NCI-H1694 treated with DMSO at 0.1 percent for 48 hours (cell line): ENCODE measurements at places on chromosomes 12 and 14.

DNA sequence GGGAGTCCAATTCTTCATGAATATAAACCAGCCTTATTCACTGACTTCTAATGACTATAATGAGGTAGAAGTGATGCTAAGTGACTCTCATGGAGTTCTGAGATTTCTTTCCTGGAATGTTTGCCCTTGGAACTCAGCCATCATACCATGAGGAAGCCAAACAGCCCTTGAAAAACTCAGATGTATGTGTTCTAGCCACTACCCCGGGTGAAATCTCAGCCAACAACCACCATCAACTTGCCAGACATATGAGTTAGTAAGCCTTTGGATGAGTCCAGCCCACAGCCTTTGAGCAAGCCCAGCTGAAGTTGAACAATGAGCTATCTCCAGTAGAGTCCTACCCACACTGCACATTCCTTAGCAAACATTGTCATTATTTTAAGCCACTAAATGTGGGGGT lies 149.5 kb downstream of the SLC6A15 start:
- DNase-seq: no peak

DNA sequence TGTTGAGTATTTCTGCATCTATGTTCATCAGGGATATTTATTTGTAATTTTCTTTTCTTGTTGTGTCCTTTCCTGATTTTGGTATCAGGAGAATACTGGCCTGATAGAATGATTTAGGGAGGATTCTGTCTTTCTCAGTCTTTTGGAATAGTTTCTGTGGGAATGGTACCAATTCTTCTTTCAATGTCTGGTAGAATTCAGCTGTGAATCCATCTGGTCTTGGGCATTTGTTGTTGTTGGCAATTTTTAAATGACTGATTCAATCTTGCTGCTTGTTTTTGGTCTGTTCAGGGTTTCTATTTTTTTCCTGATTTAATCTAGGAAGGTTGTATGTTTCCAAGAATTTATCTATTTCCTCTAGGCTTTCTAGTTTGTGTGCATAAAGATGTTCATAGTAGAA lies 170.9 kb upstream of the PDE3A start:
- no peak for DNase-seq

DNA sequence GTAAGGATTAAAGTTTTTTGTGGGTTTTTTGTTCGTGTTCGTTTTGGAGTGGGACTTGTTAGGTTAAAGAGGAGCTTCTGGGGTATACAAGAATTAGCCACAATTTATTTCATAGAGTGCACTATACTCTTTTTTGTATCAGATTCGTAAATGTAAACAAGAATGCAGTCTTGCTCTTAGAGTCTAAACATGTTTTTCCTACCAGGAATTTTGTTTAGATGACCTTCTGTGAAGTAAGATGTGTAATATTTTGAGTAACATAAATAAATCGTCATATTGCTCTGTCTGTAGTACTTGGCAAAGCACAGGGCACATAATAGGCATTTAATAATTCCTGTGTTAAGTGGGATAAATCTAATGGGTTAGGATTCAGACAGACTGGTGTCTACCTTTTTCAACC lies 9.6 kb downstream of the CNOT2 start:
- no peak for DNase-seq

GRCh38 chr12:124605150-124605882 lies 37.9 kb upstream of the NCOR2 start:
- no peak for DNase-seq

DNA sequence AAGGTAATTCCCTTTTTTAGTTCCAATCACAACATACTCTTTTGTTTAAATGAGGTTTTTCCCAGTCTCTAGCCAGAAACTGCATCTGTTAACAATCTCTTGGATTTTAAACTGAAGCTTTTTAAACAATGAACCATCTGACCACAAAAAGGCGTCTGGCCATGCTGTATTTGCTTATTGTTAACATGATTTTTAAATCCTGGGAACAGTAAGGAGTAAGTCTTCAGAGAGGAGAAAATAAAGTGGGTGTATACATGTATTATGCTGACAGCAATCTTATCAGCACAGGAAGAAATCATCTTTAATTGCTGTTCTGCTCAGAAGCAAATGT lies 106.2 kb downstream of the DAAM1 start:
- no peak for DNase-seq

DNA sequence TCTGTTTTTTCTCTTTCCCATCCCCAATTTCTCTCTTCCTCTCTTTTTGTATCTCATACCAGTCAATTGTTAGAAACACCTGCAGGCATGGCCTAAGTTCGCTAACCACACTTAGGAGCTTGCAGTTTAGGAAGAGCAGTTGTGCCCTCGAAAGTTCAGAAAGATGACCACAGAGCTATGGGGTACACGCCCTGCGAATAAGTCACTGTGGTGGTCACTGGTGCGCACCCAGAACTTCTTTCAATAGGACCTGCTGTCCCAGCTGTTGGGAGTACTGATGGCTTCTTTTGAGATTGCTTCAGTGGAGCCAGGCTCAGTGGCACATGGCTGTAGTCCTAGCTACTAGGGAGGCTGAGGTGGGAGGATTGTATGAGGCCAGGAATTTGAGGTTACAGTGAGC lies 362.8 kb upstream of the TMTC1 start:
- DNase-seq: no peak

DNA sequence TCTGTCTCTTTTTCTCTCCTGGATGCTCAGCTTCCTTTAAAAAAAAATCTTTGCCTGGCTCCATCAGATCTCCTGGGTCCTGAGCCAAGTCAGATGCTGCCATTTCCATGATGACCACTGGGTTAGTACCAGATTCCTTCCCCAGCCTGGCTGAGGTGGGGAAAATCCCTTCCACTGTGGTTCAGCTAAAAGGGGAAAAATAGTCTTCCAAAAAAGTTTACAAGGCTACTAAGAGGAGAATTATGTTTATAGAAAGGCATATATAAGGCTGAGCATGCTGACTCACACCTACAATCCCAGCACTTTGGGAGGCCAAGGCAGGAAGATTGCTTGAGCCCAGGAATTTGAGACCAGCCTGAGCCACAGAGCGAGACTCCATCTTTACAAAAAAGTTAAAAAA lies 28.4 kb upstream of the GAS2L3 start:
- no peak for DNase-seq

DNA sequence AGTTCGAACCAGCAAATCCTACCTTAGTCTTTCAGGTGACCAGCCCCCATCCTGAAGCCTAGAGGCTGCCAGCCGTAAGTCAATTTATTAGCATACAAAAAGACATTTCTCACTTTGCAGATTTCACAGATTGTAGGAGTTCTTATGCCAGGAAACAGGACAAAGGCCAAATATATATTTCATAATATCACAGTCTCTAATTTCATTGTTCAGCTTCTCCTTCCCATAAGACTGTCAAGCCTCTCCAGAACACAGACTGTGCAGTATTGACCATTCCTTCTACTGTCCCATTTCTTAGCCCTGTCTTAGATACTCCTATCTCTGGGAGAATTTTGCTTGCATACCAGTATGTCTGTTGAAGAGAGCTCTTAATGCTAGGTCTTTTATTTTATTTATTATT lies 89.2 kb upstream of the RESF1 start:
- no peak for DNase-seq

DNA sequence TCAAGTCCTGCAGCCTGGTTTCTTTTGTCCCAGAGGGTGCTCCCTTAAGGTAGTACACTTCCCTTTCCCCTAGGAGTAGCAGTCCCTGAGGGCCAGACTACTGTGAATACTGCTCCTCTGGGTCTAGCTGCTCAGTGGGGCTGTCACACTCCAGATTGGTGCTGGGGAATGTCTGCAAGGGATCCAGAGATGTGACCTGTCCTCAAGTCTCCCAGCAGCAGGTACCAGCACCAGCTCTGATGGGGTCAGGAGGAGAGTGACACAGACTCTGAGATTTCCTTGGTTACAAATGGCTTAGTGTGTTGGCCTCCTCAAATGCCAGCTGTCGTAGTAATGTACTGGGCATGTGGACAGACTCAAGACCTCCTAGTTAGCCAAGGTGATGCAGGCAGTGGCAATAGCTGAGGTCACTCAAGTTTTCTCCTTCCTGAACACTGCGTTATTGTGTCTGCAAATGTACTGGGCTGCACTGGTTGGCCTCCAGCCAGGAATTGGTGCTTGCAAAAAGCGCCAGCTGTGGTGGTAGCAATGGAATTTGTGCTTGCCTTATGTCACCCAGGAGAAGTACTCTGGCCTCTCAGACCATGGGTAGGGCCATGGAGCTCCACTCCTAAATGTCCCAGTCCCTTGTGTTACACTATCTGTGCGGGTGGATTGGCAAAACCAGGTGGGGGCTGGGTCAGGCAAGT lies 36.4 kb upstream of the AEBP2 start:
- peak; percentile 31 for DNase-seq

DNA sequence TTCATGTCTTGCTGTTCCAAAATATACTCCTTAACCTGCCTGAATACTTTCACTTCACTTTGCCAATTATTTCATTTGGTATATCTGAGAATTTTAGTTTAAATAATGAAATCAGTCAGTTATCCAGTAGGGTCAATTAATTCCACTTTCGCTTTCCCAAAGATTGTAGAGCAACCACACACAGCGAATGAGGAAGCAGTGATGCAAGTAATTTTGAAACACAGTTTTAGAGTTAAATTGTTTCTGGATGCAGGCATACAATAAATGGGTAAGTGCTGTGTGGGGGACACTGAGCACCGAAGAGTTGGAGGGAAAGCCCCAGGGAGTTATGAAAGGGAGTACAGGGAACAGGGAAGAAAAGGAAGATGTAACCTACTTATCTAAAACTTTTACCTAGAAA lies 62.8 kb downstream of the TSHR start:
- DNase-seq: no peak

DNA sequence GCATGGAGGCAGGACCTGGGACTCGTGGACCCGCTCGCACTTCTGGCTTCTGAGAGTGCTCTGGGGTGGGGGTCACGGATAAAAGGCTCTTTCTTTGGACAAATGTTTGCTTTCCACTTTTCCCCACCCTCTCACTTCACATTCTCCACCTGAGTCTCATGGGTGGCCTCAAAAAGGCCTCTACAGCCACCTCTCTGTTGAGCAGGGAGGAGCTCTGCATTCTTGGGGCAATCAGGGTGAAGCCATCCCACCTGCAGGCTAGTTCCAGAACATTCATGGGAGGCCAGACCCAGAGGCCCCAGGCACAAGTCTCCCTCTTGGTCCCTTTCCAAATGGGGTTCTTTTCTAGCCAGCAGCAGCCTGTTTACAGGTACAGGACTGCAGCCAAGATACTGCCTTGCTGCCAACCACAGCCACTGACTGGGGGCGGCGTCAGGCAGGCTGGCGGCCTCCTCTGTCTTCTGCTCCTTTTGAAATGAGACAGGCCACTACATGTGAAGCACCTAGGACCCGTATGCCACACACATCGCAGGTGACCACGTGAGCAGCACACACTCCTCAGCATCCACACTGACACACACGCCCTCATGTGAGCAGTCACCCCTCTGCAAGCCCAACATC lies 18.2 kb upstream of the CEBPE start:
- DNase-seq: peak; percentile 64

- no peak for DNase-seq
These were observed 12.9 kb upstream of the DCD start for GRCh38 chr12:54661048-54661447.

- DNase-seq: no peak
These were observed 345.9 kb downstream of the BCL11B start for GRCh38 chr14:98926146-98926545.

DNA sequence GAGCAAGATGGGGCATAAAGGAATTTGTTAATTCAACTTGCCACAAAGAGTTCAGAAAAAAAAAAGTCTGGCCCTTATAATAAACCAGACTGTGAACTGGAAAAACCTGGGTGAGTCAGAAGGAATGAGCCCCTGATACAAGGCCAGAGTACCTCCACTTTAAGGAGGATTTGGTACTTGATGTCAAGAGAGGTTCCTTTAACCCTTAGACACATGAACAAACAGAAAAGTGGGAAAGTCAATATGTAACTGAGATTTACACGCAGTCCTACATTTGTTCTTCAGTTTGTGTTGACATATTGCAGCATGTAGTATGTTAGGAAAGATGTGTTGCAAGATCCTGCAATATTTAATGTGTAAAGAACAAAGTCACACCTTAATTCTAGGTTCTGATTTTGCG lies 14.2 kb upstream of the SLC38A4 start:
- no peak for DNase-seq

DNA sequence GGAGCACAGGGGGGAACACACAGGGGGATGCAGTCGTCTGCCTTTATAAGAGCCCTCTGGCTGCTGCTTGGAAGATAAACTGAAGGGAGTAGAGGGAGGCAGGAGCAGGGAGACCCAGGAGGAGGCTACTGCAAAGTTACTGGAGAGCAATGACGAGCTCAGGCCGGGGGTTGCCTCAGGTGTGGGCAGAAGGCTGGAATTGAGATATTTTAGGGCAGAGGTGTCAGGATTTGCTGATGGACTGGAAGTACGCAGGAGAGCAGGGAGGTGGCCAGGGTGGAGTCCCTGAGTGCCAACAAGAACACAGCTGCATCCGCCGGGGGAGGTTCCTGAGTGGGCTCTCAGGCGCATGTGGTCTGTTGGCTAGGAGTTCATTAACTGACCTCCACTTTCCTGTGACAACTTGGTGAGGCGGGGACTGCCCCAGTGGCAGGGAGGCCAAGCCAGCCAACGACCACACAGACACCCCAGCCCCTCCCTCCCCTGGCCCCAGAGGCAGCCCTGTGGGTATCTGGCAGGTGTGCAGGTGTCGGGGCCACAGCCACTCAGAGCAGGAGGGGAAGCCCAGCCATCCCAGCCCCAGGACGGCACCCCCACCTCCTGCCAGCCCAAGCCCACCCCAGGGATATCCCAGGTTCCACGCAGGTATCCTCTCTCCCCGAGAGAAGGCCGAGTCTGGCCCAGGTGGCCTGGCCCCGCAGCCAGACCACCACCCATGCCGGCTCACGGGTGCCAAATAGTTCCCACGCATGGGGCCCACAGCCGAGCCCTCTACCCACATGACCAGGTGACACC lies 85.4 kb downstream of the NCOR2 start:
- no peak for DNase-seq

- no peak for DNase-seq
These were observed 482.8 kb downstream of the MED13L start for GRCh38 chr12:115794659-115795081.

- no peak for DNase-seq
These were observed 100.9 kb upstream of the CPNE8 start for GRCh38 chr12:39006286-39006685.

DNA sequence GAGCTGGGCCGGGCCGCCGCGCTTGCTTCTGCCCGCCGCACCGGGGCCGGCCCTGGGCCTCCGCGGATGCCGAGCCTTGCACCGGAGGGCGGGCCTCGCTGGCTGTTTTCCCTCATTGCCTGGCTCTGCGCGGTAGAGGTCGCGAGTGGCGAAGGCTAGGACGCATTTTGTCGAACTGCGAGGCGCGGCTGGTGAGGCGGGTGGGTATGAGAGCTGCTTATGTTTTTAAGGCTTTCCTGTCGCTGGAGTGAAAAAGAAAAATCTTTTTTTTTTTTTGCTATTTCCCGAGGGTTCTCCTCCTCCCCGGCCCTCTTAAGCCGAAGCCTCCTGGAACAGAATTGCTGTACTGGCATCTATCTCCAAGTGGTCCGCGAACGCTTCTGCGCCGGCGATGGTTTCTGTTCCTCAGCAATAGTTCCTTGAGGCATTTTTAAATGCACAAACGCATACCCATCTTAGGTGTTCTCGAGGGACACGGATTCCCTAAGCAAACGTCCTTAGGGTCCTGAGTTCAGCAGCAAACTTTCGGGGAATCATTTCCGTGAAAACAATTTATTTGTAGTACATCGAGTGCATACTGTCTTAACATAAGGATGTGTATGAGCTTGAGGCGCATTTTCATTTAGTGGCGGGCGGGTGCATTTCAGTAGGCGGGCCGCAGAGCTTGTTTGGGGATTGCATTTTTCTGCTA lies 631 bp downstream of the RESF1 start:
- peak; percentile 89 for DNase-seq

GRCh38 chr14:103123634-103124500 lies 606 bp downstream of the TNFAIP2 start:
- no peak for DNase-seq

GRCh38 chr14:60651796-60652673 lies 2.8 kb upstream of the SIX1 start:
- no peak for DNase-seq
